Right forelimb (tissue), 1 donor: ENCODE measurements at places on chromosomes 7 and 10.
A peak's percentile ranks its signal among the peaks of the same experiment; 100 is the strongest.

DNA sequence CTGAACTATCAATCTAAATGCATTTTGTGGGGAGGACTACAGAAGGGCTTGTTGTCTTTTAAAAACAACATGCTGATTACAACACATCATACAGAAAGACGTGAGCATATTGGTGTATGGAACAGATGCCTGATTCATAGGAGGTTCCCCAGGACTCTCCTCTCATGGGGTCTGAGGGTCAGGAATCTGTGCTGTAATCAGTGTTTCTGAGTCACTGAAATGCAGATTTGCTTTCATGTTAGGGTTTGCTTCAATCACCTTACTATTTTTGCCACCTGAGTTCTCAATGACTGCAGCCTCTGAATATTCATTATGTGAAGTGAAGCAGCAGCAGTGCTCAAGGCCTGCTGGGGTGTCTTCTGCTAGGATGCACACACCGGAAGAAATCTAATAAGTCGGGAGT is 550 bp upstream of the ANK3 start:
- DNase-seq: no peak

- no peak for DNase-seq
Observed at GRCh38 chr10:17847585-17848296, 38.6 kb downstream of the MRC1 start.

GRCh38 chr10:72158176-72158575 is 57.6 kb upstream of the ANAPC16 start:
- no peak for DNase-seq

- DNase-seq: no peak
Observed at GRCh38 chr7:7177044-7177517, 5.3 kb upstream of the C1GALT1 start.

DNA sequence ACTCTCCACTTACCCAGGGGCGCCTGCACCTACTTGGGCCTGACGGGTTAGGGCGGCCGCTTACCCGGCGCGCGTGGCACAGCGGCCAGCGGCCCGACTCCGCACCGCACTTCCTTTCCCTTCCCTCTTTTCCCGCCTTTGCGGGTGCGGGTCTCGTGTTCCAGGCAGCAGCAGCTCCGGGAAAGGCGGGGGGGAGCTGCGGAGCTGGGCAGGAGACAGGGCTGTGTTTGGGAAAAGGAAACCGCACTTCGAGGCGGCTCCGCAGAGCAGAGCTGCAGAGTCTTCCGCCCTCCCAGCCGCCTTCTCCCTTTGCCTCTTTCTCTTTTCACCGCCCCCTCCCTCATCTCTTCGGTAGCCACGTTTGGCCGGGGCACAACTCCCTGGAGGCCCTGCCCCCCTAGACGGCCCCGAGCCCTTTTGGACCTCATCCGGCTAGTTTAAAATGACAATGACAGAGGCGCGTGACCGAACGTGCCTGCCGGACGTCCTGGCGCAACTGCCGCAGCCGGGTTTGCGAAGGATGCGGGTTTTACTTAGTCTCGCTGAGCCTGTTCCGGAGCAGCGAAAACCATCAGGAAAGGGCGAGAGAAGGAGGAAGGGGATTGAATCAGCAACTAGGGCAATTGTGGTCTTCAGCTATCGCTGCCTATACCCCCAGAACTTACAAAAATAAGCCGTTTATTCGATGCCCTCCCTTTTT is 7.9 kb upstream of the PAX2 start:
- DNase-seq: no peak

DNA sequence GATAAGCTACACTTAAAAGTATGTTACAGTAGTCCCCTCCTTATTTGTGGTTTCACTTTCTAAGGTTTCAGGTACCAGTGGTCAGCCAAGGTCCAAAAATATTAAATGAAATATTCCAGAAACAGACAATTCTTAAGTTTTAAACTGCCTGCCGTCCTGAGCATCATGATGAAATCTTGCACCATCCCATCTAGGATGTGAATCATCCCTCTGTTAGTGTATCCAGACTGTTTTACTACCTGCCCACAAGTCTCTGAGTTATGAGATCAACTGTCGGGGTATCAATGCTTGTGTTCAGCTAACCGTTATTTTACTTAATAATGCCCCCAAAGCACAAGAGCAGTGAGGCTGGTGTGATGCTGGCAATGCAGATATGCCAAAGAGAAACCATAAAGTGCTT is 11.4 kb downstream of the KDM7A start:
- DNase-seq: no peak

DNA sequence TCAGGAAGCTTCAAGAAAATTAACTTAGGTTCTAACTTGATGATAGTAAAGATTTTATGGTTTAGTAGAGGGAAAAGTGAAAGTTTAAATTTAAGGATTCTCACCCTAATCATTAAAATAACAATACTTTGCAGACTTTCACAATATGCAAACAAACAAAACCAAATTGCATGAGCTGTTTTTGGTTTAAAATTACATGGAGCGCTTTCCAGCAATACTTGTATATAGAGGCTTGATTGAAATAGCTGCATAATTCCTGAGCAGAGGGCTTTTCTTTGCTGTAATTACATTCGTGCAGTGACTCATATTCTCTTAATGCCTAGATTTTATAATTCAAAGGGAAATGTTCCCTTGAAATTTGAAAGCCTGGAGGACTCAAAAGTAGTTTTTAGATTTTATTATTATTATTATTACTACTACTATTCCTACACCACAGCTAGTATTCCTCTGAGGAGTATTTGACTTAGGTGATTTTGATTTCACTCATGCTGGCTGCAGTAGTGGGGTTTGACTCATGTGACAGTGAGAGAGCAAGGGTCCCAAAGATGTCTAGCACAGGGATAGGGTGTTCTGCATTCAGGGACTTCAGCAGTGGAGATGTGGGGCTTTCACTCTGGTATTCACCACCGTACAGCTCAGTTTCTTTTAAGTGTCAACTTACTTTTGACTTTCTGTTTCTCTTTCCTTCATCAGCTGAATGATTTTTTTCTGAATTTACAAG is 138.1 kb downstream of the ADAM22 start:
- no peak for DNase-seq

- DNase-seq: peak; percentile 29
Observed at GRCh38 chr10:78457804-78458482, 424.3 kb downstream of the RPS24 start.

GRCh38 chr10:5665373-5666007 is 905 bp downstream of the ASB13 start:
- no peak for DNase-seq

GRCh38 chr10:46325021-46325420 is 38.2 kb downstream of the ANTXRL start:
- DNase-seq: no peak

DNA sequence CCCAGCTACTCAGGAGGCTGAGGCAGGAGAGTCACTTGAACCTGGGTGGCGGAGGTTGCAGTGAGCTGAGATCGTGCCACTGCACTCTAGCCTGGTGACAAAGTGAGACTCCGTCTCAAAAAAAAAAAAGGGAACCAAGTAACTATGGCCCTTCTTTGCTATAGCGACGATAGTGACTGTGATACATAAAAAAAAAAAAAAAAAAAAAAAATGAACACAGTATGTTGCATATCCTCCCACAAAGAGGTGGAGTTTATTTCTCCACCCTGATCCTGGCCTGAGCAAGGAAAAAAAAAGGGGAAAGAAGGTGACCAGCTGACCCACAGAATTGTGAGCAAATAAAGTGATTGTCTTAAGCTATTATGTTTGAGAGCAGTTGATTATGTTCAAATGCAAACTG is 42.3 kb upstream of the STEAP1B start:
- DNase-seq: no peak

DNA sequence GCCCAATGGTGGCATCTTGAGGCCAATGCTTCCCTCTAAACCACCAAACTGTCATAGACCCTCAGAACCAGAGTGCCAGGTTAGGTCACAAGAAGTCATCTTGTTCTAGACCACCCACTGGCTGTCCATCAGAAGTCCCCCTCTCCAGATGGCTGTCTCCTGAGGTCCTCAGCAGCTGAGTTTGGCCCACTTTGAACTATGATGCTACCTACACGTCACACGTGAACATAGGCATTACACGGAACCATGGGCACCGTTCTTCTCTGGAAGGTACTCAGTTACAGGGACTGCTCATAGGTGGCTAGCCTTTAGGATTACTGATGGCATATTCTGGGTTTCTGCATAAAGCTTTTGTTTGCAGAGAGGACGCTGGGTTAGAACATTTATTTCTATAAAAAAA is 166.4 kb downstream of the ADAM12 start:
- DNase-seq: no peak

DNA sequence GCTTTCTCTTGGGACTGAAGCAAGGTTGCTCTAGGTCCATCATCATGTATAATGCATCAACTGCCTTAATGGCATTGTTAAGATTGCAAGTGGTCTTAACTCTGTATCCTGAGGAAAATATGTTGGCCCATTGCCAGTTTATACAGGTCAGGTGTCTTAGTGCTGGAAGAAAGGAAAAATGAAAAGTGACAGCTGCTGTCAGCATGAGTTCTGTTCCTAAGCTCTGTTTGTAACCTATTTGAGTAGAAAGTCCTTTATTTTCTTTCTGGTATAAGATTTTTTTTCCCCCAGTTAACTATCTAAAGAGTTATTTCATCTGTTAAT is 127.2 kb downstream of the SRI start:
- DNase-seq: no peak

DNA sequence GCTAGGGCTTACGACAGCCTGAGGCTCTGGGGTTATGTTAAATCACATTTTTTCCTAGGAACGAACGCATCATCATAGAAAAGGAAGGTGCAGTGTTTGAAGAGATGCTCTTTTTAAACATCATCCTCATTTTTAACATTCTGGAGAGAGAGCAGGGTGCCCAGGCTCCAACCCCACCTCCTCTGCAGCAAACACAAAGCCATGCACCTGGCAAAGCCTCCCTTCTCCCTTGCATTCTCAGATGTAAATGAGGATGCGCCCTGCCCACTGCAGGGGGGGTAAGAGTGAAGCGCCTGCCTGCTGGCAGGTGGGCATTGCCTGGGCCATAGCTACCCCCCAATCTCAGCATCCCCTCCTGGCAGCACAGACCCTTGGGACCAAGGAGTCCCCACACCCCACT is 92.4 kb downstream of the PTPRN2 start:
- no peak for DNase-seq

- peak; percentile 23 for DNase-seq
Observed at GRCh38 chr10:43132867-43133787, 5.1 kb upstream of the CSGALNACT2 start.

- DNase-seq: peak; percentile 52
Observed at GRCh38 chr10:42951486-42952251, 125.2 kb upstream of the RET start.

GRCh38 chr7:96321031-96321657 is 754 bp downstream of the SLC25A13 start:
- peak; percentile 90 for DNase-seq

DNA sequence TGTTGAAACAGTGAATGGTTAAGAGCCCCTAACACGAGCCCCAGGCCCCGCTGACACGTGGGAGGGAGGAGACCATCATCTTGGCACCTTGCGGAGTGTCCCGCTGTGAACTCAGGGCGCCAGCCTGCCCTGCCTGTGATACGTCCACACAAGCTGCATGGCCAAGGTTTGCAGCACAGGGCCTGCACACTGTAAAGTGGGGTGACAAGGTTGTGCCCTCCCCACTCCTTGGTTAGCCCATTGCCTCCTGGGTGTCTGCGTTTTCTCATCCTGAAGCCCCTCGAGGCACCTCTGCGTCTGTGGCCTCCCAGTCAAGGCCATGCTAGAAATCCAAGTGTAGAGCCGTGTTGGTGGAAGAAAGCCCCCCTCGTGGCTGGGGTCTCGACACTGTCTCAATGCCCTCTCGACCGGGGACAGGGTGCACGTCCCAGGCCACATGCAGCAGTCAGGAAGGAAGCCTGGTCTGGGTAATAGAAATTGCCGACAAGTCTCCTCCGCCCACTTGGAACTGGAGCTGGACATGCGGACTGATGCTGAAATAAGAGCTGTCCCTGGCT is 192.1 kb downstream of the DNAJB6 start:
- no peak for DNase-seq
